ENCODE measurements at places on chromosomes 2 and 18.

DNA sequence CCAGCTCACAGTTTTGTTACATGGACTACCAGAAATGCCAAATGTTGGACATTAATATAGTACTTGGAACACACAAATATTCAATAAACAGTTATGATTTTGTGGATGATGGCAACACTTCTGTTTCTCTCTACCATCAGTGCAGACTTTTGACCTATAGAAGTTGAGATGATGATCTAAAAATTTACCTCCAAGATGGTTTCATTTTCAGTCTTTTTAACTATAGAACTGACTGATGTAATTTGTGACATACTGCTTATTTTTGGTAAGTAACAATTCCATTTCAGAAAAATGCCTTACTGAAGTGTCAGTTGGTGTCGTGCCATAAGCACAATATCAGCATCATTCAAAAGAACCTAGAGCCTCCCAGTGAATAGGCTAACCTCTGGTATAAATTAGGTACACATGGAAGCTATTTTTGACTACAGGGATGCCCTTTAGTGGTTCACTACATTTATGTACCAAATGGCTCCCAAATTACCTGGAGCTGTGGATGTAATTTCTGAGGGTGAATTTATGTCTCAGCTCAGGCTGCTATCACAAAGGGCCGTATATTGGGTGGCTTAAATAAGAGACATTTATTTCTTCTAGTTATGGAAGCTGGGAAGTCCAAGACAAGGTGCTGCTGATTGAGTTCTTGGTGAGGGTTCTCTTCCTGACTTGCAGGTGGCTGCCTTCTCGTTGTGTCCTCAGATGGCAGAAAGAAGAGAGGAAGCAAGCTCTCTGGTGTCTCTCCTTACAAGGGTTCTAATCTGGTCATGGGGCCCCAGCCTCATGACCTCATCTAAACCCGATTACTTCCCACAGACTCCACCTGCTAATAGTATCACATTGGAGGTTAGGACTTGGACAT, 66.5 kb downstream of the ALPK2 start:
- DNase-seq, result no peak

DNA sequence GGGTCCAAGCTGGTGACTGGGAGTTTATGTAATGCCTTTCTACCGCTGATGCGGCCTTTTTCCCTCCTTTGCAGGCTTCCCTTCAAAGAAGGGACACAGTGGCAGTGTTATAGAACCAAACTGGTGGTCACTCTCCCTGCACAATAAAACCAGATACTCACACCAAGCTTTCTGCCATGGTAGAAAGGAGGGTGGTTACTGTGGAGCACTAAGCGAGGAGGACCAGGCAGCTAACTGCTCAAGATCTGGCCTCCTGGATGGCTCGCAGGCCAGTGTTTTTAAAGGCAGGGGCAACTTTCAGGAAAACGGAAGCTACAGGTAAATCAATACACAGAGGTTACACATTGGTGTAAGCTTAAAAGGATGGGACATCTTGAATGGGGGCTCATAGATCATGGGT, 89.4 kb downstream of the BIN1 start:
- DNase-seq, result no peak

DNA sequence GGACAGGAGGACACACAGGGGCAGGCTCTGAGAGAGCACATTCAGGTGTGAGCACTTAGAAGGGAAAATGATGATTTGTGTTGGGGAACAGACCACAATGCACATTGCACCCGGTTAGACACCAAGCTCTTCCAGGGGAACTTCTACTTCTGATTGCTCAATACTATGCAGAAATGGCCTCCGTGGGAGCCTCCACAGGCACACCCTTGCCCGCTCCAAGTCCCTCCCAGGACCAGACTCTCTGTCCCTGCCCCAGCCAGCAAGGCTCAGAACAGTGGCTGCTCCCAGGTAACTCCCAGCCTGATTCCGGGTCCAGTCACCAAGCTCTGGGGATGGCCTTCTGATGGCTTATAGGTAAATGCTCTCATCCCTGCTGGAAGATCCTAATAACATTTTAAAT, 56.2 kb downstream of the BCL2L11 start:
- no peak for DNase-seq

DNA sequence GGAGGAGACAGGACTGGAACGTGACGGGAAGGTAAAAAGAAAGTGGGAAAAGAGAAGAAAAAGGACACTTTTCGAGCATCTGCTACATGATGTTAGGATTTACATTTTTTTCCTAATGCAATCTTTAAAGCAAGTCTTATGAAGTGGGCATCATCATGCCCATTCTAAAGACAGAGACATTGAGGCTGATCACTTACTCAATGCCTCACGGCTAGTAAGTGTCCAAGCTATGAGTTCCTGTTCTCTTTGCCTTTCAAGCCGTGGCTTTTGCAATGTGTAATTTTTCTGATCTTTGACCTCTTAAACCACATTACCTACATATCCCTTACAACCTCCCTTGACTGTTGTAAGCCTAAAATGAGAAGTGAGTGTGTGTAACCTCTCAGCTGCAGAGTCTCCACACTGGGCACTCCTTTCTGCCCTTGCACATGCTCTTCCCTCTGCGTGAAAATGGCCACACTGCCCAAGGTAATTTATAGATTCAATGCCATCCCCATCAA, 649.2 kb downstream of the RNF144A start:
- DNase-seq, result no peak

DNA sequence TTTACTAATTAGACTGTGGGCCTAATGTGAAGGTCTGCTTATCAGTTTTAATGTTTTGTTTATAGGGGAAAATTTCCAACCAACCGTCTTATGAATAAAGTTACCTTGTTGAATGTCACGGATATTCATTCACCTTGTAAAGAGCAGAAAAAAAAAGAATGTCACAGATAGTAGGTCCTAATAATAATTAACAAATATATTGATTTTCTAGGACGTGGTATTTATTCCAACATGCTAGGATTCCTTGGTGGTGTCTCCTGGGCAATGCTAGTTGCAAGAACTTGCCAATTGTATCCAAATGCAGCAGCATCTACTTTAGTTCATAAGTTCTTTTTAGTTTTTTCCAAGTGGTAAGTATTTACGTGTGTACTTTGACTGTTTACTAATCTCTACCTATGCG, 23.4 kb downstream of the PAPOLG start:
- DNase-seq, result no peak

- DNase-seq, result peak; percentile 11
These were observed 65.6 kb downstream of the NOL4 start for GRCh38 chr18:34158881-34159690.

- DNase-seq, result no peak
These were observed 16.9 kb downstream of the STEAP3 start for GRCh38 chr2:119240311-119241204.

GRCh38 chr2:106956416-106956815, 70.4 kb upstream of the ST6GAL2 start:
- DNase-seq, result no peak

- no peak for DNase-seq
These were observed 23.3 kb upstream of the IL1RN start for GRCh38 chr2:113104054-113104611.

- no peak for DNase-seq
These were observed 1302.6 kb upstream of the FAM98A start for GRCh38 chr2:34901739-34902138.

DNA sequence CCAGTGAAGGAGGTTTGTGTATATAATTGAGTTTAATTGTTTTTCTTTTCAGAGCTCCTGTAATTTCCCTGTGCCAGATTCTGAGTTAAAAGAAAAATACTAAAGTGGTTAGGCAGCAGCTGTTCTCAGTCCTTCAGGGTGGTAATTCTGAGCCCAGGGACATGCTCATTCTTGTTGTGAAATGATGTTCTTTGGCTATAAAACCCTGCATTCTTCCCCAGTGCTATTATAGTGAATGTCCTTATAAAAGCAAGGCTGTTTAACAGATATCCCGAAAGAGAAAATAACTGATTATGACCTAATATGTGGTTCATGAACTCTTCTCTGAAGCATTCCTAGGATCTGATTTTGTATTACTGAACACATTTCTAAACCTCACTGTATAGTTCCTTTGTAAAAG, 34.0 kb downstream of the ADAM23 start:
- no peak for DNase-seq

DNA sequence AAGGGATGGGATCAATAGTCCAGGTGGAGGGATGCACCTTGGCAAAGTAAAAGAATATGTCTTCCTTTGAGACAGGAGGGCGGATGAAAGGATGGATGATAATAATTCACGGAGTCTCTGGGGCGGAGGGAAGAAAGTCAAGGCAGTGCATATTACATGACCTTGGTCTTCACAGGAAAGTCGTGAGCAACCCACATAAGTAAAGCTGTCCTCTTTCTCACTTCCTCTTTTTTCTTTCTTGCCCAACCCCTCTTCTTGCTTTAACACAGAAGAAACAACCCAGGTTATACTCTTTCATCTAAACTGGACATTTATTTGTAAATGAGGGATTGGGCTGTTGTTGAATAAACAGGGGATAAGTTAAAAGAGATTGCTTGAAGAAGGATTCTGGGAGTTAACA, 168.7 kb upstream of the SKOR2 start:
- peak; percentile 35 for DNase-seq

GRCh38 chr2:100321866-100322820, at the start of gene LONRF2:
TSS of gene LONRF2 (minus strand) at chr2:100322501. CDS start at chr2:100322093, 408 bp downstream.
- peak; percentile 44 for DNase-seq

- DNase-seq, result no peak
These were observed 260.8 kb upstream of the FAM98A start for GRCh38 chr2:33859811-33860461.

GRCh38 chr2:25684577-25685473, 11.4 kb upstream of the DTNB start:
- DNase-seq, result no peak

DNA sequence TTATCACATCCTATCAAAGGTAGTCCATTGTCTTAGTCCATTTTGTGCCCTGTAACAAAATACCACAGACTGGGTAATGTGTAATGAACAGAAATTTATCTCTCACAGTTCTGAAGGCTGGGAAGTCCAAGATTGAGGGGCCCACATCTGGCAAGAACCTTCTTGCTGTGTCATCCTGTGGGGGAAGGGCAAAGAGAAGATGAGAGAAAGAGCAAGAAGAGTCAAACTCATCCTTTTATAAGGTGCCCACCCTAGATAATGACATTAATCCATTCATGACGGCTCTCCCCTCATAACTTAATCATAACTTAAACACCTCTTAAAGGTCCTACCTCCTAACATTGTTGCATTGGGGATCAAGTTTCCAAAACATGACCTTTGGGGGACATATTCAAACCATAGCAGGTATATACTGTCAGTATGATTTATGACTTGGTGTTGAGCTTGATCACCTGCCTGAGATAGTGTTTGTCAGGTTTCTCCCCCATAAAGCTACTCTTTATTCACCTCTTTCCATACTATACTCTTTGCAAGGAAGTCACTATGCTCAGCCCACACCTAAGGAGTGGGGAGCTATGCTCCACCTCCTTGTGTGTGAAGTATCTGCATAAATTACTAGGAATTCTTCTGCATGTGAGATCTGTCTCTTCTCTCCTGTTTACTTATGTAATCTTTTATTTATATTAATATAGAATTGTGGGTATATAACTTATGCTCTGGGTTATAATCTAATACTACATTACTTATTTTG, 5.2 kb upstream of the MAP3K2 start:
- DNase-seq, result no peak

- DNase-seq, result no peak
These were observed 172.5 kb downstream of the MAIP1 start for GRCh38 chr2:200127848-200128247.

DNA sequence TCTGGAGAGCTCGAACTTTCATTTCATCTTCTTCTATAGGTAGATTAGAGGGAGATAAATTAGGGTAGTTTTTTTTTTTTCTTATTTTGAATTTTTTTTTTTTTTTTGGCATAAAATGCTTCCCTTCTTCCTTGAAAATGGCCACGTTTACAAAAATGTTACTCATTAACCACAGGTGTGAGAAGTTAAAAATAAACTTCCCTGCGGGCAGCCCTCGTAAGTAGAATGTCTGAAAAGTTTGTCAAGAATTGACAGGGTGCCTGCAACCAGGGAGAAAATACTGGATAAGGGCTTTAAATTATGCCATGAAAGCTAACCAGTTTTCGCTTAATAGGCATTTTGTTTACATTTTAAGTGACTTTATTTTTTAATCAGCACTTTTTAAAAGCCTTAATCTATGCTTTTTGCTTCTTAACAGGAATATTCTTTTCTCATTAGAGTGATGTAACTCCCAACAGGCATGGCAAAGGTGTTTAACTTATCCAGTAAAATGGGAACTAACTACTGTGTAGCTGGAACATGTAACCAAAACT, 4.2 kb upstream of the FN1 start:
- DNase-seq, result no peak

GRCh38 chr2:240629619-240629967, 4.3 kb downstream of the GPR35 start:
- no peak for DNase-seq

DNA sequence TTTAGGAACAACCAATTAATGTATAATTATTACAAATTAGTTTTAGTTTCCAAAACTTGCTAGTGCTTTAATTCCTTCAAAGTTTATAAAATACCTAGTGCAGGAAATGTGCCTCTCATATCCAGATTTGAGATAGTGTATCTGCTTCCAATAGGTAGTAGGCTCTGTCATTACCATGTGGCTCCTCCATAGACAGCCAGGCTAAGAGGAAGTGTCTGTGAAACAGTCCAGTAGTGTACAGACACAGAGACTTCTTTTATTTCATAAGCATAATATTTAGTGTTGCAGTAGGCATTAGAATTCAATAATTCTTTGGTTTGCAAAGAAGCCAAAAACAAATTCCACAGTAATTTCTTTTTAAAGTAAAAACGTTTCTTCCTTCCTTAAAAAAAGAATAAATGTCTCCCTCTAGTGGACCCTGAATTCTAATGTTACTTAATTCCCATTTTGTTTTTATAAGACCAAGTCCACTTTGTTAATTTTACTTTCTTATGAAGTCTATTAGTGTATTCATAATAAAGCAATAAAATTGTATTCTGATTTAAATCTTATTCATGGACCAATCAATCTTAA, 101.2 kb downstream of the NEB start:
- DNase-seq, result no peak

GRCh38 chr2:11663427-11663826, 6.6 kb downstream of the NTSR2 start:
- no peak for DNase-seq

DNA sequence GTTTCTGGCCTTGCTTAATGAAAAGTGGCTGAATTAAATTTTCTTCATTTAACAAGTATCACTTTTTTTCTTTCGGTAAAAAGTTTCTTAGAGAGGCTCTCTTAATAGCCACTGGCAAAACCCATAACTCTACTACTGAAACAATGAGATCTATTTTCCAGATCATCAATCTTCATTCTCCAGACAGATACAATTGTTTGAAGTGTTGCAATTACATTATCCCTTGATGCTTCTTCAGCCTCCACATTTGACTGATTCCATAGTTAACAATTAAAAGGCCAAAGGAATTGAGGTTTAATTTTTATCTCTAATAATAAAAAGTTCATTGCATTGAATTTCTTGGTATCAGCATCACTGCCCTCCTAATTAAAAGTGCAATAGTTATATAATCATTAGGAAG, 176.3 kb downstream of the ZNF385B start:
- DNase-seq, result no peak
